ENCODE measurements at places on chromosomes 4 and X. TPM values are rescaled to one million over a fixed set of nuclear protein-coding genes. Genes with fewer than 3 reads are reported as not detected.

The HAUS7 gene
- 8.3 TPM for total RNA-seq

The KCNIP4 gene
- 19.8 TPM for total RNA-seq

The KLHL4 gene
- 50.1 TPM for total RNA-seq

The XG gene
- total RNA-seq, result not detected

The SPANXB1 gene
- not detected for total RNA-seq

The TKTL2 gene
- 0.47 TPM for total RNA-seq

The ENPEP gene
- total RNA-seq, result 0.78 TPM

The RAI2 gene
- total RNA-seq, result 3.1 TPM

The RAB40A gene
- total RNA-seq, result 0.94 TPM

The ANXA3 gene
- 5.1 TPM for total RNA-seq

The GAGE12J gene
- total RNA-seq, result not detected

The HELQ gene
- total RNA-seq, result 19.8 TPM

The CLCN5 gene
- total RNA-seq, result 3.1 TPM

The GABRQ gene
- total RNA-seq, result 0.47 TPM

The RPS6KA6 gene
- total RNA-seq, result 26.8 TPM

The MXRA5 gene
- 1.7 TPM for total RNA-seq

The GRIA2 gene
- total RNA-seq, result 585 TPM

The CXCL1 gene
- total RNA-seq, result 2.0 TPM

The DDIT4L gene
- 0.16 TPM for total RNA-seq

The MGARP gene
- total RNA-seq, result 1.2 TPM

The CHRNA9 gene
- 0.31 TPM for total RNA-seq
